ENCODE measurements at places on chromosomes 3 and 15. TPM values are rescaled to one million over a fixed set of nuclear protein-coding genes. Genes with fewer than 3 reads are reported as not detected.

GRCh38 chr15:46386356-46386755 is 751.5 kb downstream of the SQOR start:
- H3K36me3 ChIP-seq, result peaks cover 2% of the 10 kb centered on the region
- no peaks in the 10 kb centered on the region for H3K27me3 ChIP-seq
- no peaks in the 10 kb centered on the region for H3K4me1 ChIP-seq
- DNase-seq, result no peak
- no peak overlapping the region for H3K4me3 ChIP-seq
- H3K27ac ChIP-seq, result no peak overlapping the region

- H3K4me1 ChIP-seq, result no peaks in the 10 kb centered on the region
- no peaks in the 10 kb centered on the region for H3K36me3 ChIP-seq
- DNase-seq, result no peak
- H3K27ac ChIP-seq, result no peak overlapping the region
These were observed 86.5 kb downstream of the LRRFIP2 start for GRCh38 chr3:37087870-37088269.

DNA sequence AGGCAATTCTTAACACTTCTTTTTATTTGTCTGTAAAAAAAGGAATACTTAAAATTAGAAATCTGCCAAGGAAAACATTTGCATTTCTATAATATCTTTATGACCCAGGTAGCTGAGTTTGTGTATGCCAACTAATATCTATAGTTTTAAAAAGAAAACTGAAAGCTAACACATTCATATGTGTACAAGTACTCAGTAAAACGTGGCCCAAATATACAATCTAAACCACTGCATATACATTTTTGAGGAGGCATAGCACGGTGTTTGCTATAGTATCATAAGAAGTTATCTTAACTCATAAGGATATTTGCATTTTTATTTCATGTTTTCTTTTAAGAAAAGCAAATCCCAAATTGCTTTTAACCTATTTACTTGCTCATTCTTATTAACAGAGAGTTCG is 172.7 kb downstream of the ZBTB20 start:
- no peaks in the 10 kb centered on the region for H3K27me3 ChIP-seq
- no peaks in the 10 kb centered on the region for H3K4me1 ChIP-seq
- H3K36me3 ChIP-seq, result no peaks in the 10 kb centered on the region

DNA sequence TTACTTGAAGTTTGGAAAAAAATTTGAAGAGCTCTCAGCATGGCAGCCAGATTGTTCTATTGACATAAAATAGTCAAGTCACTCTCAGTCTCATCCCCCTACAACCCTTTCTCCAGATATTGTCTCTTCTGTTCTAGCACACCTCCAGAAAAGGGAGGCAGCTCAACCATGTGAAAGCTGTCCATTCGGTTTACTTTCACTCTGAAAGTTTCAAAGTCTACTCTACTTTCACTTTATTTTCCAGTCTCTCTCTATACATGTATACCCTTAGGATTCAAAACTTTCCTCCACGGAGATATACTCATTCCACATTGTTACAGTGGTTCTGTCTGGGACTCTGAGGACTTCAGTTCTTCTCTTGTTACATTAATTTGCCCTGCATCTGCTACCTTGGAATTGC is 111.0 kb upstream of the STAC start:
- H3K4me3 ChIP-seq, result no peak overlapping the region
- no peak for DNase-seq
- H3K4me1 ChIP-seq, result no peaks in the 10 kb centered on the region
- H3K27ac ChIP-seq, result no peak overlapping the region

CHRNA7 gene
- 0.46 TPM for total RNA-seq

P2RY1 gene
- 1.7 TPM for total RNA-seq

CHP1 gene
- 45.0 TPM for total RNA-seq

ERICH6 gene
- not detected for total RNA-seq

GRIP2 gene
- total RNA-seq, result 0.07 TPM
